CD8-positive, alpha-beta memory T cell (primary cell): ENCODE measurements at places on chromosomes 1 and 21. TPM values are rescaled to one million over a fixed set of nuclear protein-coding genes. Genes with fewer than 3 reads are reported as not detected.

DNA sequence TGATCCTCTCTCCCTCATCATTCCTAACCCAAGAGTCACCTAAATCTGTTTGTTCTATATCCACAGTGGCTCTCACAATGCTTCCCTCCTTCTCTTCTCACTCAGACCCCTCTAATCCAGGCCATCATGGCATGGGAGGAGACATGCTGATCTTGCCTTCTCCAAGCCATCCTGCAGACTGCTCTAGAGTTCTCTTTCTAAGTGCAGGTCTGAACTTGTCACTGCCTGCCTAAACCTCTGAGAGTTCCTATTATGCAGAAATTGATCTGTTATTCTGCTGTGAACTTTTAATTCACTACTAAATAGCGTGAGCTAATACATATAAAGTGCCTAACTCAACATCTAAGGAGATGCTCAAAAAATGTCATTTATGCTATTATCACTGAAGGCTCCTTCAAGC is 26.8 kb downstream of the LAMC2 start:
- DNase-seq, result no peak

DNA sequence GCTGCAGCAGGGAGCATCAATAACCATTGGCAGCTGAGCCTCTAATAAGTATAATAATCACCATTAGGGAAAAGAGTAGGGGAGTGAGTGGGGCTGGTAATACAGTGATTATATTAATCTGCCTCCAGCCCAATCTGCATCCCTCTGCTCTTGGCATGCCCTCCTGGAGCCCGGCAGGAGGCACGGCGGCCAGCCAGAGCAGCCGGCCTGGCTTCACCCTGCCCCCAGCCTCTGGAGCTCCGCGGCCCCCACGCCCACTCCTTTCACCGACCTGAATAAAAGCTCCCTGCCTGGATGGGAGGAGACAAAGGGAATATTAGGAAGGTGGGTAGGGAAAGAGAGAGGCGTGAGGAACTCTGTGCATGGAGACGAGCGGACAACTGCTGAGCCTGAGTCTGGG is 28.3 kb downstream of the OPTC start:
- no peak for DNase-seq

DNA sequence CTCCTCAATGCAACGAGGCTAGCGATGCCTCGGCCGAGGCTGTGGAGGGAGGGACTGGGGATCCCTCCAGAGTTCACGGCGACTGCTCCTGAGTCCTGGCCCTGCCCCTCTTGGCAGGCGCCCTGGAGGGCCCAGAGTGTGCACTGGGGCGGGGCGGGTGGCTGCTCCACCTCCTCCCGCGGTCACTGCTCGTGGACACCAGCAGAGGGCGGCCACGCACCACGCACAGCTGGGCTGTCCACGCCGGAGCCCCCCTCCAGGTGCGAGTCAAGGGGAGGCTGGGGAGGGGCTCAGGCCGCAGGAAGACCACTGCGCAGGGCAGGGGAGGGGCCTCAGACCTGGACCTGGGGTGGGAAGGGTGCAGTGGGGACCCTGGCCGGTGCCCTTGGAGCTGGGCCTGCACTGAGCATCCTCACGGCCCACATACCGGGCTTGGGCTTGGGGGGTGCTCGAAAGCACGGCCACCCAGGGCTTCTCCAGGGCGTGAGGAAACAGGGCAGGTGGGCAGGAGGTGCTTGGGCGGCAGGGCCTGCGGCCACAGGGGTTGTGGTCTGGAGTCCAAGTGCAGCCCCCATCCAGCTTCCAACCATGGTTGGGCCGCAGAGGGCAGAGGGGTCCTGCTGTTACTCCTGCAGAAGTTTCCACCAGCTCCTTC is 20.6 kb upstream of the TTC34 start:
- DNase-seq, result no peak

GRCh38 chr21:45162115-45162514 is 87.7 kb downstream of the ADARB1 start:
- no peak for DNase-seq

GRCh38 chr1:46506470-46507219 is 17.0 kb downstream of the DMBX1 start:
- no peak for DNase-seq

GRCh38 chr1:72137656-72138055 is 144.7 kb downstream of the NEGR1 start:
- DNase-seq, result no peak

- no peak for DNase-seq
Measured at GRCh38 chr1:3939242-3940080, 39.4 kb upstream of the C1orf174 start.

DNA sequence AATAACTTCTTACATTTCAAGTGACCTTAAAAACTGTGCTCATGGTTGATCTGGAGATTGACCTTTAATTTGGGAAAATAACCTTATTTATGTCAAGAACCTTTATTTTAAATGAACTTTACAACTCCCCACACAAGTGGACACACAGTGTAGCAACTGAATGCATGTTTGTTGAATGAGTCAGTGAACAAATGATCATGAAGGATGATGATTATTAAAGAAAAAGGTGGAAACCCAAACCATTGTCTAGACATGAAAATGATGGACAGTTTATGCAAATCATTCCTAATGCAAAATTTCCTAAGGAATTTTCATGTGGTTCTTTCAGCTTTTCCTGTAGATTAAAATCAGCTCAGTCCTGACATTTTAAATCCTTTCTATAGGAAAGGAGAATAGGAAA is 439.8 kb upstream of the RUNX1 start:
- DNase-seq, result no peak

DNA sequence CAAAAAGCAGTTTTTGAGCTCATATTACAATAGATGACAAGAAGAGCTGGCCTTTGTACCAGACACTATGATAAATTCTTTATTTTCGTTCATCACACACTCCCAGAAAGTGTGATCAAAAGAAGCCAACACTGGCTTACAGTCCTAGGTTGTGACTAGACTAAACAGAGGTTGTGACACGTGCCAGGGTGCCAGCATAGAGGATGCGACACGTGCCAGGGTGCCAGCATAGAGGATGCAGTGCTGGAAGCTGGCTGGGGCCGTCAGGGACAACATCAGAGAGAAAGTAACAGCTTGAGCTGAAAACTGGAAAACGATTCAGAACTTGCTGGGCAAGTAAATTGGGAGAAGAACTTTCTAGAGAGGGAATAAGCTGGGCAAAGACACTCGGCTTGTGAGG is 2.2 kb downstream of the MTARC1 start:
- DNase-seq, result no peak

GRCh38 chr1:226943927-226944326 is 3.8 kb downstream of the COQ8A start:
- DNase-seq, result no peak

GRCh38 chr1:156816561-156817328 is at the start of gene SH2D2A:
Gene SH2D2A (minus strand): TSS chr1:156816848. CDS start chr1:156816708, 140 bp downstream.
- DNase-seq, result peak; percentile 94

- no peak for DNase-seq
Measured at GRCh38 chr1:172726740-172727139, 67.8 kb downstream of the FASLG start.

- DNase-seq, result no peak
Measured at GRCh38 chr1:197399755-197400521, 131.9 kb downstream of the CRB1 start.

NTNG1 gene
- total RNA-seq, result not detected

PTAFR gene
- total RNA-seq, result 0.58 TPM

CADM3 gene
- not detected for total RNA-seq

ARHGAP29 gene
- not detected for total RNA-seq

RCOR3 gene
- total RNA-seq, result 33.9 TPM

CELA3B gene
- not detected for total RNA-seq

KRTAP21-1 gene
- not detected for total RNA-seq

MYOCOS gene
- not detected for total RNA-seq
